Stimulated activated CD8-positive, alpha-beta memory T cell treated with anti-CD3 and anti-CD28 coated beads, Interleukin-7, amount 100 ng/mL, for 48 hours (primary cell): ENCODE measurements at places on chromosomes 4 and X.

DNA sequence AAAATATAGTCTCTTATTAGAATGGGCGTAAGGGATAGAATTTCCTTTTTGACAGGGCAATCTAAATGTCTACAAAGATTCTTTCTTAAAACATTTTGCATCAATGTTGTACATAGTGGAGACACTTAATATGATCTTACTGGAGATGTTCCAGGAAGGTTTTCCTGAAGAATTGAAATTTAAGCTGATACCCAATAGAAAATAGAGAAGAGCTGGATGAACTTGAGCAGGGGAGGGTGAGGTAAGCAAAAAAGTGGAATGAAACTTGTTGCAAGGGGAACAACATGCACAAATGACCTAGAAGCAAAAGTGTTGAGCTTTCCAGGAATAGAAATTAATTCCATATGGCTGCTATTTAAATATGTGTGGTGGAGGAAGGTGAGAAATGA is 19.7 kb downstream of the SLAIN2 start:
- DNase-seq = no peak

DNA sequence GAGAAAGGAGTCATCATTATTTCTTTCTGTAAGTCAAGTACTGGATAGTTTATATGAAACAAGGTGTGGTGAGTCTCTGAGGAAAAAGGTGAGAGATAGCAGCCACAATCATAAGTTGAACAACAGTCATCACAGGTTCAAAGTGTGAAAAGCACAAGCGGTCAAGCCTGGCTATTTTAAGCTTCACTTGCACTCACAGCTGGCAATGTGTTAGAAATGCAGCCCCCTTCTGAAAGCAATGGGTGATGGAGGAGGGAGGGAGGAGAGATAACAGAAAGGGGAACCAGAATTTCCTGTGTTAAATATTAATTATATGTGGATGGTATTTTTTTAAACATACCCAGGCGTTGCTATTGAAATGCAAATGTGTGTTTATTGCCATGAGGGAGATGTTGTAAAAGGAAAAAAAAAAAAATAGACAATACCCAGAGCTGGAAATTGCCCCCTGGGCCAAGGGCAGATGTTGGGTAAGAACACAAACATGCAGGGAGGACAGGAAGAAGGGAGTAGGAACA is 26.9 kb upstream of the BMP3 start:
- no peak for DNase-seq

- DNase-seq = no peak
These were observed 523.0 kb downstream of the SPRY1 start for GRCh38 chr4:123919576-123920098.

DNA sequence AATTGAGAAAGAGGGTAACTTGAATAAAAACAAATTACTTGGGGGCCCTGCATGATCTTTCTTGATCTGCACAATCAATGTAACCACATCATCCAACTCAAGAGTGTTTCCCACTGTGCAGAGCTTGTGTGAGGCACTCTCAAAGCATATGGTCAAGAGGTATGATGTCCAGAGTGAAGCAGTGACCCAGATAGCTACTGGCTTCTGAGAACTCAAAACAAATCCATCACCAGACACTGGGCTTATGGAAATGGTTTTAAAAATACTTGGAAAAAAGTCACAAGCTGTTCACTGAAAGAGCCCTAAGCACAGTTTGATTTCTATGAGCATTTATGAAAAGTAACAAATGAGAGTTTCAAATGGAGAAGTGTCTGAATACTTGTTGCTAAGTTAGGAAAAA is 361.0 kb downstream of the GRXCR1 start:
- DNase-seq = no peak

- no peak for DNase-seq
These were observed 198.1 kb upstream of the FTHL17 start for GRCh38 chrX:31269914-31270313.
